ENCODE measurements at places on chromosomes 6 and 20. TPM values are rescaled to one million over a fixed set of nuclear protein-coding genes. Genes with fewer than 3 reads are reported as not detected.

GRCh38 chr20:57860576-57860975 lies 150.8 kb upstream of the PMEPA1 start:
- DNase-seq, result no peak
- H3K27ac ChIP-seq, result no peak overlapping the region
- H3K27me3 ChIP-seq, result no peaks in the 10 kb centered on the region
- H3K4me3 ChIP-seq, result no peak overlapping the region
- H3K36me3 ChIP-seq, result no peaks in the 10 kb centered on the region

GRCh38 chr6:169905041-169905807 lies 153.8 kb downstream of the ERMARD start:
- H3K36me3 ChIP-seq, result no peaks in the 10 kb centered on the region
- no peak overlapping the region for H3K4me3 ChIP-seq
- no peak for DNase-seq
- no peaks in the 10 kb centered on the region for H3K4me1 ChIP-seq
- H3K27ac ChIP-seq, result no peak overlapping the region
- H3K27me3 ChIP-seq, result peaks cover 4% of the 10 kb centered on the region

Gene TCF15
- total RNA-seq, result not detected

- H3K4me1 ChIP-seq, result peaks cover 76% of the 10 kb centered on the region
- H3K36me3 ChIP-seq, result no peaks in the 10 kb centered on the region
- H3K27me3 ChIP-seq, result no peaks in the 10 kb centered on the region
- H3K27ac ChIP-seq, result peak overlapping the region; percentile 95
- DNase-seq, result no peak
These were observed 58.8 kb upstream of the TAGAP start for GRCh38 chr6:159103396-159104162.

DNA sequence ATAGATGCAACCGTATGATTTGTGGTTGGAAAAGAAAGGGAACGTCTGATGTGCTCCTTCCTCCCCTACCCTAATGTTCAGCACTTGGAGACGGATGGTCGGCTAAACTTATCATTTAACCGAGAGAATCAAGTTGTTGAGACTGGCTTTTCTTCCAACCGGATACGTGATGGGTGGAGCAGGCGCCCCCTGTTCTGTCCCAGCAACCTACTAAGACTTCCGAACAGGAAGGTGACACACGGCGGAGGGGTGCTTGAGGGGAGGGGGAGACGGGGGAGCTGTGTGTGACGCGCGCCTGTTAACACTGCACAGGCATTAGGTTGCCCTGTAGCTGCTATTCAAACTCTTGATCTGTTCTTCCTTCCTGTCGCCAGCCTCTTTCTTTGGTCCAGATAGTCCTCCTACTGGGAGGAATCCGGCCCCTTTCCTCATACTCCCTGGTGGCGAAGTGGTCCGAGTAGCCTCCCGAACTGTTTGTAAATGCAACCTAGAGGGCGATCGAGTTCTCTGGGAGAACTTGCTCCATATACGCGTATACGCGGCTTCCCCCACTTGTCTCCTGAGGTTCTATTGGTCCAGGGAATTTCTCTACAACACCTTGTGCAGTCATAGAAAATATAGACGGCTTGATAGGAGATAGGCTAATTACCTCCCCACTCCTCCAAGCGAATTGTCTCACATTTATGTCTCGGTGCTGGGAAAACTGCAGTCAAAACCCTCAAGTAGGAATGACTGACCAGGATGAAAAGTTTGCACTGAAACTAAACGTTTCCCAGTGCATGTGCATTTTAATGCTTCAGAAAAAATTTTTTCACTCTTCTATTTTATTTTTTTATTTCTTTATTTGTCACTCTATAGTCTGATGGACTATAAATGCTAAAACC lies 126.0 kb upstream of the SLC2A12 start:
- peaks cover 7% of the 10 kb centered on the region for H3K36me3 ChIP-seq
- H3K27ac ChIP-seq, result peak overlapping the region; percentile 98
- H3K4me3 ChIP-seq, result peak overlapping the region; percentile 93
- no peaks in the 10 kb centered on the region for H3K27me3 ChIP-seq

Gene KIF25
- not detected for total RNA-seq

DNA sequence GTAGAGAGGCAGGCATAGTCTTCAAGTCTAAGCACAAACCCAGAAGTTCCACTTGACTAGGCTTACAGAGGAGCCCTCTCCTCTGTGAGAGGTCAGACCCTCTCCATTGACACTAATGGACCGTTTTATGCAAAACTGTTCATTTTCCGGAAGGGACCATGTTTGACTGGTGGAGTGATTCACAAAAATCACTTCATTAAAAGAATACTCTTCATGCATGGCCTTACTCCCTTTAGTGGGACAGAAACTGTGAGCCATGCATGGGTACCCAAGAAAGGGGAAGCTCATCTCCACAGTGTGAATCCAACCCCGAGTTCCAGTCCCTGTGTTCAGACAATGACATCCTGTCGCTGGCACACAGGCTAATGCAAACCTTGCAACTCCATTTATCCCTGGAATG lies 63.2 kb downstream of the OLIG3 start:
- H3K27ac ChIP-seq, result no peak overlapping the region
- H3K27me3 ChIP-seq, result no peaks in the 10 kb centered on the region
- H3K4me1 ChIP-seq, result peaks cover 1% of the 10 kb centered on the region
- DNase-seq, result no peak
- H3K36me3 ChIP-seq, result no peaks in the 10 kb centered on the region
- no peak overlapping the region for H3K4me3 ChIP-seq

DNA sequence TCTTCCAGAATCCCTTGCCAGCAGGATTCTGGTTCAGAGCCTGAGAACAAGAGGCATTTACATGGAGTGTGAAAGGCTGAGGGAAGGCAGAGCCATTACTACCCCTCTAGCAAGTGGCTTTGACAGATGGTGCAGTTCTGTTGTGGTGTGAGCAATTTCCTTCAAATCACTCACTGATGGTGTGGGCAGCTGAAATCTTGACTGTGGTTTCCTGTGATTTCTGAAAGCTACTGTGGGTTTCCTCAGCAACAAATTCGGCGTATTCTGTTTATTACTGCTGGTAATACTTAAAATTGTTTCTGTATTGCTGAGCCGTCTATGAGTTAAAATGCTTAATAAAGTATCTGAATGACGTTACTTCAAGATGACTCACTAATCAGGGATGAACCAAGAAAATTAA lies 181.5 kb upstream of the TCF21 start:
- no peaks in the 10 kb centered on the region for H3K36me3 ChIP-seq
- H3K27ac ChIP-seq, result no peak overlapping the region
- no peak for DNase-seq
- H3K4me1 ChIP-seq, result no peaks in the 10 kb centered on the region
- H3K27me3 ChIP-seq, result peaks cover 3% of the 10 kb centered on the region

Gene SRMS
- not detected for total RNA-seq

Gene HAO1
- not detected for total RNA-seq

DNA sequence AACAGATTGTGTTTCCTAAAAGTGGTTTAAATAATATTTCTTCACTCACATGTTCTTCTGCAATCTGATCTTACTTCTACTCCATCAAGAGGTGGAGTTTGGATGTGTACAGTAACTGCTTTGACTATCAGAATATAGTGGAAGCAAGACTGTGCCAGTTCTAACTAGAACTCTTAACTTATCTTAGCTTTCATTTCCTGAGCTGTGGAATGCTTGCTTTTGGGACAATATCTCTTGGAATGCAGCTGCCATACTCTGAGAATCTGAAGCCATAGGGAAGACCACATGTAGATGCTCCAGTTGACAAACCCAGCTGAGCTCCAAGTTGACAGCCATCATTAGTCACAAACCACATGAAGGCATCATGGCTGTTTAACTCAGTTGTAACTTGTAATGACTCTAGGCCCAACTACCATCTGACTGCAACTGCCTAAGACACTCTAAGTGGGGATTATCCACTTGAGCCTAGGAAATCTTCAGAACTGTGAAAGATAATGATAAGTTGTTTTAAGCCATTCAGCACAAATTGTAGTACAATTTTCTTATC lies 40.8 kb upstream of the MAN1A1 start:
- H3K4me3 ChIP-seq, result no peak overlapping the region
- H3K36me3 ChIP-seq, result no peaks in the 10 kb centered on the region
- H3K27ac ChIP-seq, result no peak overlapping the region
- H3K27me3 ChIP-seq, result peaks cover 1% of the 10 kb centered on the region

GRCh38 chr6:35391240-35391968 lies 49.0 kb downstream of the PPARD start:
- peak overlapping the region; percentile 33 for H3K4me3 ChIP-seq
- no peaks in the 10 kb centered on the region for H3K27me3 ChIP-seq
- peak overlapping the region; percentile 83 for H3K27ac ChIP-seq
- peaks cover 29% of the 10 kb centered on the region for H3K4me1 ChIP-seq
- no peak for DNase-seq

Gene PEX6
- total RNA-seq, result 34.5 TPM

Gene PRL
- total RNA-seq, result 0.57 TPM

- H3K27me3 ChIP-seq, result peaks cover 2% of the 10 kb centered on the region
- no peak for DNase-seq
- no peaks in the 10 kb centered on the region for H3K4me1 ChIP-seq
These were observed 44.5 kb downstream of the SULF2 start for GRCh38 chr20:47740862-47741184.

Gene NKAIN4
- not detected for total RNA-seq

Gene RPS18
- total RNA-seq, result 4,620 TPM

Gene CSE1L
- total RNA-seq, result 42.6 TPM

Gene TFB1M
- total RNA-seq, result 34.7 TPM

Gene CD40
- total RNA-seq, result 11.8 TPM

Gene PACSIN1
- total RNA-seq, result 0.47 TPM

Gene MCHR2
- not detected for total RNA-seq

- no peak overlapping the region for H3K27ac ChIP-seq
- DNase-seq, result no peak
- H3K27me3 ChIP-seq, result peaks cover 3% of the 10 kb centered on the region
- H3K4me1 ChIP-seq, result no peaks in the 10 kb centered on the region
- H3K36me3 ChIP-seq, result no peaks in the 10 kb centered on the region
These were observed 165.7 kb upstream of the OLIG3 start for GRCh38 chr6:137659871-137660270.

Gene OPRM1
- total RNA-seq, result not detected

DNA sequence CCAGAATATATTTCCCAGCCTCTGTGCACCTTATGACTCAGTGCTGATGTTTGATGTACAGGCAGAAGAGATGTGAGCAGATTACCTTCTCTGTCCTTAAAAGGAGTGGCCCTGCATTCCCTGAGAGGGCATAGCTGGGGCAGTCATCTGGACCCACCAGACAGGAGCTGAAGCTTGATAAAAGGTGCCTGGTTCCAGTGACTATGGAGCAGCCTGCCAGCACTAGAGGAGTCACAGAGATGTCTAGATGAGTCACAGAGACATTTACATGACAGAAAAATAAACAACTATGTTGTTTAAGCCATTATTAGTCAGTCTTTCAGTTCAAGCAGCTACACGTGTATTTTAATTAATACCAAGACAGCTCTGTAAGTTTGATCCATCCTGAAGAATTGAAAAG lies 237.1 kb upstream of the MOCS1 start:
- H3K4me3 ChIP-seq, result no peak overlapping the region
- H3K27ac ChIP-seq, result no peak overlapping the region
- no peak for DNase-seq
- peaks cover 17% of the 10 kb centered on the region for H3K27me3 ChIP-seq
- H3K36me3 ChIP-seq, result no peaks in the 10 kb centered on the region

Gene TRERF1
- 17.5 TPM for total RNA-seq

- no peaks in the 10 kb centered on the region for H3K36me3 ChIP-seq
- H3K27ac ChIP-seq, result no peak overlapping the region
- no peaks in the 10 kb centered on the region for H3K4me1 ChIP-seq
- no peaks in the 10 kb centered on the region for H3K27me3 ChIP-seq
- H3K4me3 ChIP-seq, result no peak overlapping the region
These were observed 142.4 kb downstream of the MTHFD1L start for GRCh38 chr6:151007922-151008321.

- DNase-seq, result no peak
- H3K36me3 ChIP-seq, result peaks cover 4% of the 10 kb centered on the region
- peaks cover 33% of the 10 kb centered on the region for H3K4me1 ChIP-seq
- H3K27me3 ChIP-seq, result no peaks in the 10 kb centered on the region
These were observed 532 bp upstream of the PM20D2 start for GRCh38 chr6:89145091-89145955.

Gene GLP1R
- not detected for total RNA-seq

GRCh38 chr6:158531566-158531965 lies 28.3 kb upstream of the TMEM181 start:
- H3K4me3 ChIP-seq, result no peak overlapping the region
- DNase-seq, result no peak
- peaks cover 38% of the 10 kb centered on the region for H3K27me3 ChIP-seq
- H3K36me3 ChIP-seq, result peaks cover 4% of the 10 kb centered on the region

All from naive thymus-derived CD8-positive, alpha-beta T cell (primary cell).